ENCODE measurements at places on chromosomes 4 and X.

- no peak for DNase-seq
These were observed 27.7 kb downstream of the DCUN1D4 start for GRCh38 chr4:51870441-51871188.

DNA sequence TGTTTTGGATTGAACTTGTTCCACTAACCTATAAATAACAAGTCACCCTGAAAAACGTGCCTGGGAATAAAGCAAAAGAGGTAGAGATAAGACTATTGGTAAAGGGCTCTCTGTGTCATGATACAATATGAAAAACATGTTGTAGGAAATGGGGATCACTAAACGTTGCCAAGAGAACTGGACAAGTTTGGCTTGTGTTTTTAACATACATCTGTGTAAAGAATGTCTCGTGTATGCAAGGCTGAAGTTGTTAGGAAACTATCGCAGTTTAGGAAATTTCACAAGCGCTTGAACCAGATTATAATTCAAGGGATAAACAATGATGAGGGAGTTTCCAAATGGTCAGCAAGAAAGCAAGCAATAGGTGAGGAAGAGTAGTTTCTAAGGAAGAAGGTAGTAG, 655.8 kb downstream of the PCDH7 start:
- no peak for DNase-seq

DNA sequence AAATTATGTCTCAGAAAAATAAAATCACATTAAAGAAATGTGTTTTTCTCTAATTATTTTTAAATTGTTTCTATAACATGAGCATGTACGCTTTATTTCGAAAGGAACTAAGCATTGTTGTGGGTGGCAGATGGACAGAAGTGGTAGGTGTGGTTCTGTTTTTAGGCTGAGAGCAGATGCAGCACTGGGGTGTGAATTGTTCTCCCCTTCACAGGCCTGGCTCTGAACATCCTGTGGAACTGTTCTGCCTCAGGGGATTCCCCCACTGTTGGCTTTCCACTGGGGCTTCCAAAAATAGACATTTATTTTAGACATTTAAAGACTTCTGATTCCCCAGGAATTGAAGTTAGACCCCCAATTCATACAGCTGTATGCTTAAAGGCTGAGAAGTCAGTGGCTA, 41.9 kb upstream of the PDHA2 start:
- DNase-seq, result no peak

DNA sequence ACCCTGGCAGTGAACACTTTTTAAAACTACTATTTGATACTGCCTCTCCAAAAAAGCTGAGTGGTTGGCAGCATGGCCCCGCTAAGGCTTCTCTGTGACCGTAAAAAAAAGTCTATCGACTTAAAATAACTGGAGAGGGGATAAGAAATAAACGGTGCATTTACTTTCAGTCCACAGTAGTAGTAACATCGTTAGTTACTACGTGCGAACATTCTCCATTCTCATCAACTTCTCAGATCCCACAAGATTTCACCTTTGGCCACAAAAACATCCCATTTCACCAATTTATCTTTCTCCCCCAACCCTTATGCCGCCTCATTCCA, 524 bp upstream of the EXOSC9 start:
- DNase-seq, result no peak

- no peak for DNase-seq
These were observed 204.2 kb downstream of the GPC3 start for GRCh38 chrX:133781174-133781573.

- no peak for DNase-seq
These were observed 314.6 kb upstream of the GATB start for GRCh38 chr4:152075253-152075928.

- DNase-seq, result no peak
These were observed 545.6 kb upstream of the LCORL start for GRCh38 chr4:18566970-18567799.

- DNase-seq, result no peak
These were observed 25.7 kb downstream of the SH3RF1 start for GRCh38 chr4:169245061-169245460.

GRCh38 chr4:168722391-168722790, 225.5 kb downstream of the PALLD start:
- no peak for DNase-seq

GRCh38 chr4:140135529-140136088, 18.4 kb downstream of the MAML3 start:
- DNase-seq, result no peak

- DNase-seq, result no peak
These were observed 433.1 kb upstream of the FAM241A start for GRCh38 chr4:111712093-111712677.
